ENCODE measurements at places on chromosomes 5 and 9.

- DNase-seq = no peak
These were observed 15.3 kb downstream of the NR2F1 start for GRCh38 chr5:93598091-93599000.

DNA sequence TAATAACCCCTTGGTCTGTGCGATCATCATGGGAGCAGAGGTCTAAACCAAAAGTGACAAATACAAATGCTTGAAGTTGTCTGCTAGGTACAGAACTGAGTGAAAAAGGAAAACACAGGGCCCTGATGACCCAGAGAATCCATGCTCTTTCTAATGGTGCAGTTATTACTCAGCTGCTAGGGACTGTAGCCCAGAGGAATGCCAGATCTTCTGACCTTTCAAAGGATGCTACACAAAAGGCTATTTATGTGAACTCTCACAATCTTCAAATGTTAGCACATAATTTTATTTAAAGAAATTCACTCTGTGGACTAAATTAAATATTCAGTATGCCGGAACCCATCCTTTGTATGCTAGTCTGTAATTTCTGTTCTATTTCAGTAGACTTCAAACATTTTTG lies 79.9 kb downstream of the PRR16 start:
- DNase-seq = no peak

- no peak for DNase-seq
These were observed 65.8 kb upstream of the PLPP6 start for GRCh38 chr9:4596165-4596922.

- no peak for DNase-seq
These were observed 3.8 kb downstream of the GAS1 start for GRCh38 chr9:86943201-86944113.

DNA sequence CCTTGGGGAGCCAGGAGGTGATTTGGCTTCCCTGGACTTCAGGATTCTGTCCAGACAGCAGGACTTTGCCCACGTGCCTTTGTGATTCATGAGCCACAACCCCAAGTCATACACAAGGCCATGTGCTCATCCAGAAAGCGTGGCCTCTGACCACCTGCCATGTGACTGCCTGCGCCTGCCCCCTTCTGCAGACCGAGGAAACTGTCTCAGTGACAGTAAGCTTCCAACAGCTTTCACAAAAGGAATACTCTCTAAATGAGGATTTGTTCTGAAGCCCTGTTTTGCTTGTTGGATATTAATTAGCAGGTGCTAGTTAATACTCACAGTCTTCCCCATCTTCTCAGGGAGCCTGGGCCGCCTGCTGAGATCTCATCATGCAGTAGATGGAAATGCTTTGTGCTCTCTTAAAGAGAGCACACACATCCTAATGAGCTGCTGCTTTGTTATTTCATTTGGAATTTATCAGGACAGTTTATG lies 36.9 kb upstream of the ANGPTL2 start:
- no peak for DNase-seq

DNA sequence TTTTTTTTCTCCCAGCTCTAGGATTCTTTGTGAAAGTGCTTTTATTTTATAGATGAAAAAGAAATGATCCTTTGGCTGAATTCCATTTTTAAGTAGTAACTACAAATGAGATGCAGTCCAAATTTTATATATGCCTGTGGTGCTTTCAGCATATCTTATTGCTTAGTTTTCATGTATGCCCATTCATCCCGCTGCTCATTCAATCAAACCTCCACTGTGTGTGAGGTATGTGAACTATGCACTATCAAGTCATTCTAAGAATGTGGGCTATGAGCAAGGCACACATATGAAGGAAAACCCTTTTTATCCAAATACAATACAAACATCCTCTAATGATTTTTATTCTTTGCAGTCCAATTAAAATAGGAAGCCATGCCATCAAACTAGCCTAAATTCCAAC lies 1069.1 kb upstream of the DMAC1 start:
- DNase-seq = no peak

DNA sequence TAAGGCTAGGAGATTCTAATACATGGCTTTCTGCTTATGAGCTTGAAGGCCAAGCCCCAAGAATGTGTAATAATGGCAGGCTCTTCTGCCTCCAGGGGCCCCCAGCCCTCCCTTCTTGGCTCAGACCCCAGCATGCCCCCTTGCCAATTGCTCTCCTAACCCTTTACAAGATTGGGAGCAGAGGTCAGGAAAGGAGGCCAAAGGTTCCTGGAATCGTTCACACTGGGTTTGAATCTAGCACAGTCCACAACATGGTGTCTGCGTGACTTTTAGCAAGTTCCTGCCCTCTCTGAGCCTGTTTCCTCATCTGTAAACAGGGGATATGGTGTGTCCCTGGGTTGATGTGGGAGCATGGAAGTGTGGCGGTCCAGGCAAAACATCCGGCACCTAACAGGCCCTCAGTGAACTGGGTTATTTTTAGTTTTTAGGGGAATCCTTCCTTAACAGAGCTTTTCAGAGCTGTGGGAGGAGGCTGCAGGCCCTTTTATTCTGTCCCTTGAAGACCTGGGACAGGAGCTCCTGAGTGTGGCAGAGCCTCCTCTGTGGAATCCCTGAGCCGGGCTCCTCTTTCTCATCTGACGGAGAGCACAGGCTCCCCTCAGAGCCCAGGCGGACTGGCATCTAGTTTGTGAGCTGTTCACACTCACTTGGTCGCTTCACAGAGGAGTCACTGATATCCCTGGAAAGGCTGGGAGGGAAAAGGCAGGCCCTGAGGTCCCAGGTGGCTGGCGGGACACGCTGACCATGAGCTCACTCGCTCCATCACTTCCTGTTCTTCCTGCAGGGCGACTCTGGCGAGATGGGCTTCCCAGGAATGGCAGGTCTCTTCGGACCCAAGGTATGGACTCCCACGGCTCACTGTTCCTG lies 23.4 kb upstream of the ORM1 start:
- DNase-seq = no peak

DNA sequence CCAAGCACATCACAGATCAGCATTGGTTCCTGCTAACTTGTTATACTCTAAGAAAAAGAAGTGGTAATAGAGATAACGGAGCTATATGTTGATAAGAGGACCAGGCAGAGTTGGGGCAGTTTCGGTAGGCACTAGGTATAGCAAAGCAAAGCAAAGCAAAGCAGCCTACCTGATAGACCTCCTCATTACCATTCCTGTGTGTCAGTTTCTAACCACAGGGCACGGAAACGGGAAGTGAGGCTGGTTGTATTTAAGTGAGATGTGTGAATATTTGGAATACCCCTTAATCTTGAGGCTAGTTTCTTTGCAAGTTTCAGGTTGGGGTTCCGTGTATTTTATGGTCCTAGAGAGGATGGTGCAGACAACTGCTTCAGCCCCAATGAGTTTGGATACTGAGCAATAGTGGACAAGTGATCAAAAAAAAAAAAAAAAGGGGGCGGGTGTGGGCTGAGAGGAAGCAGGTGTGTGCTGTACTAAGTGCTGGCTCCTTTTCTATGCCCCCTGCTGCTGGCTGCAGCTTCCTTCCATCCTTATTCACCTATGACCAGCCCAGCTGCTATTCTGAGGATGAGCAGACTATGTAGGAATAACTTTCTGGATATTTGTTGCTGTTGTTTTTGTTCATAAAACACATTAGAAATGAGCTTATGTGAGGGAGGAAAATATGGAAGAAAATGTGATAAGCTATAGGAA lies 183.3 kb downstream of the SH3GL2 start:
- DNase-seq = no peak

DNA sequence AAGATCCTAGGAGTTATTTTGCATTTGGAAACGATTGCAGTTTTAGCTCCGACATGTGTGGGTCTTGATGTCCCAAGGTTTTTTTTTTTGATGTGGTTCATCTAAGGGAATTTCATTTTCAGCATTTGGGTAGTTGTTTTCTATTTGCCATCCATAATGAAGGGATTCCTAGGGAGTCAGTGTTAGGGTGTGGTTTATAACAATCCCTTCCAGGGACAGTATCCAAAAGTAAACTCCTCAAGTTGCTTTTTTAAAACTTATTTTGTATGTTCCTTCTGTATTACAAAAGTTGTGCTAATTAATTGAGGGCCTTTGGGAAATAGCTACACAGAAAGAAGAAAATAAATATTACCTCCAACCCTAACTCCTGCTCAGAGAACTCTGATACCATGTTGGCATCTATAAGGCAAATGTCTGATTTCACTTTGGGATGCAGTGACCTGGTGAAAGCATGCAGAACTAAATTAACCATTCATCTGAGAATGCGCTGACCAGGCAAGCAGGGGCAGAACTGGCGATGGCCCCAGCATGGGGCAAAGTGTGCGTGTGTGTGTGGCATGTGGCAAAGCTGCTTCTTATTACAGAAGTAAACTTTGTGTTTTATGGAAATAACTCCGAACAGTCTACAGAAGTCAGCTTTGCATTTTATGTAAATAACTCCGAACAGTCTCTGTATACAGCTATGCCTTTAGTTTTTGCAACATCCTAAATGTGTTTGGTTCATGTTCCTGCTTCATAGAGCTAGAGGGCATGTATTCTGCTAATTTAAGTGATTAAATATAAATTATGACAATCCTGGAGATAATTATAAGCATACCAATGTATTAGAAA lies 237.2 kb downstream of the TRPM3 start:
- DNase-seq = no peak

DNA sequence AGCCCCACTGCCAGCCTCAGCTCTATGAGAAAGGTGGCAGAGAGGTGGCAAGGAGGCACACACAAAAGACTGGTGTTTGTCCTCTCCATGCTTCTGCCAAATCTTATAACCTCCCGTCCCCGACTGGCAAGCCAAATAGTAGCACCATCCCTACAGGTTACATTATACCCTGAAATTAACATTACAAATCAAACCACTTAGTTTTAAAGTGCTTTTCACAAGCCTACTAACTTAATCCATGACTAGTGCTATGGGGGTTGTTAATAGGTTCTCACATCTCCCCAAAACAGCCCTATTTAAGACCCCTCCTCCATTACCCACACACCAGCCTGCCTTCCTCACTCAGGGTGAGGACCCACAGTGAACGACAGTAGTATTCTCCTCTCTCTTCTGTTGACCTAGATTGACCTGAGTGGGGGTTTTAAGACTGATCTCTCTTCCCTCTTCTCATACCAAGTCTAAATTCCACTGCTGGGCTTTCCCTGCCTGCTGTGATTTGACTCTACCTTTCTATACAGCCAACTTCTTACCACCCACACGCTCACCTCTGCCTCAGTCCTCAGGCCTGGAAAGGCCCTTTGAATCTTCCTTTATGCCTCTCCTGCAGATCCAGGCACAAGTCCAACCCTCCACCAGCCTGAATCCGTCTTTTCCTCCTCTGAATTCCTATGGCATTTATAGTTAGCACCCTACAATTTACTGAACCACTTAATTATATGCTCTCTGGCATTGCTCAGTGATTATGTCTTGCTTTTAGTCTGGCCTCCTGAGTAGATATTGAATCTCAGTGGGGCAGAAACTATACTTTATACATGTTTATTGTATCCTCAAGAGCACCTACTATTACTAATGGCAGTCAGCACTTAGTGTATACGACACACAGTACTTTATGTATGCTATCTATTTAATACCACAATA lies 116.1 kb downstream of the TMEM174 start:
- DNase-seq = no peak

Data from stimulated activated CD8-positive, alpha-beta memory T cell treated with anti-CD3 and anti-CD28 coated beads, Interleukin-15, amount 100 ng/mL, for 48 hours (primary cell).